ENCODE measurements at places on chromosomes 3 and 15.

DNA sequence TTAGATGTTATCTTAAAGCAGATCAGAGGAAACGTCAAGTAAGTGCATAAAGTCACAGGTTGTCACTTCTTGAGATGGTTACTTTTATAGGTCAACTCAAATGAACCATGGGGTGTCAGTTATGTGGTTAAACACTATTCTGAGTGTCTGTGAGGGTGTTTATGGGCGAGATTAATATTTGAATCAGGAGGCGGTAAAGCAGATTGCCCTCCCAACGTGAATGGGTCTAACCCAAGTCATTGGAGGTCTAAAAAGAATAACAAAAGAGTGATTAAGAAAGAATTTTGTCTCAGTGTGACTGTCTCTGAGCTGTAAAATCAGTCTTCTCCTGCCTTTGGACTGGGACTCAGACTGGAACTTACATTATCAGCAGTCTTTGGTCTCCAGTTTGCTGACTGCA lies 977.5 kb downstream of the NAALADL2 start:
- DNase-seq: no peak

DNA sequence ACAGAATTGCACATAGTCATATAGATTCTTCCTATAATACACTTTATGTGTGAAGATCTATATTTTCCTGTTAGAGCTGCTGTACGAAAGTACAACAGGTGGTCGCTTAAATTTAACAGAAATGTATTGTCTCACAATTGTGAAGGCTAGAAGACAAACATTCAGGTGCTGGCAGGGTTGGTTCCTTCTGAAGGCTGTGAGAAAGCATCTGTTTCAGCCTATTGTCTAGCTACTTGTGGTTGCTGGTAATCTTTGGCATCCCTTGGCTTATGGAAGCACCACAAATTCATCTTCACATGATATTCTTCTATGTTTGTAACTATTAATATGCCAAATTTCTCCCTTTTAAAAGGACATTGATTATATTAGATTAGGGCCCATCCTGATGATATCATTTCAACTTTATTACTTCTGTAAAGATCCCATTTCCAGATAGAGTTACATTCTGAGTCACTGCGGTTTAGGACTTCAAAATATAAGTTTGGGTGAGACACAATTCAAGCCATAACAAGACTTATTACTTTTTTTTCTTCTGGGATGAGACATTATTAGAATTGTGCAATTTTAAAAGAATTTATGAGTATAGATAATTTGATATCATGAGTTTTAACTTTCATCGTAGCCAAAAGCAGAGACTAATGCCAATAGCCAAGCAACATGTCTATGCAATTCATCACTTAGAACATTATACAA lies 248.1 kb upstream of the BCHE start:
- DNase-seq: no peak

DNA sequence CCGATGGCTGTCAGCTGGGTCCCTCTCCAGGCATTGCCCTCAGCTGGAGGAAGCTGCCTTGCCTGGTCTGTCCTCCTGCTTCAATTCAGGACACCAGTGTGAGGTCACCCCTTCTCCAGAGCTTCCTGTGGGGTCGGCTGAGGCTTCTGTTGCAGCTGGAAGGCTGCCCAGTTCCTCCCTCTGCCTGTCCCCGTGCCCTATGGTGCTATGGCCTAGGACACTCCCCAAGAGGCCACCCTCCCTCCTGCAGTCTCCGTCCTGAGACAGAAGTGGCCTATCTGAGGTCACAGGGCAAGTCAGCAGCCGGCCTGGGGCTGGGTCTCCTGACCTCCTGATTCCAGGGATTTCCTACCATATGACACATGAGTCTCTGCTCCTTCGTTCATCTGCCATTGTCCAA lies 57.9 kb downstream of the RASGRF1 start:
- DNase-seq: no peak

DNA sequence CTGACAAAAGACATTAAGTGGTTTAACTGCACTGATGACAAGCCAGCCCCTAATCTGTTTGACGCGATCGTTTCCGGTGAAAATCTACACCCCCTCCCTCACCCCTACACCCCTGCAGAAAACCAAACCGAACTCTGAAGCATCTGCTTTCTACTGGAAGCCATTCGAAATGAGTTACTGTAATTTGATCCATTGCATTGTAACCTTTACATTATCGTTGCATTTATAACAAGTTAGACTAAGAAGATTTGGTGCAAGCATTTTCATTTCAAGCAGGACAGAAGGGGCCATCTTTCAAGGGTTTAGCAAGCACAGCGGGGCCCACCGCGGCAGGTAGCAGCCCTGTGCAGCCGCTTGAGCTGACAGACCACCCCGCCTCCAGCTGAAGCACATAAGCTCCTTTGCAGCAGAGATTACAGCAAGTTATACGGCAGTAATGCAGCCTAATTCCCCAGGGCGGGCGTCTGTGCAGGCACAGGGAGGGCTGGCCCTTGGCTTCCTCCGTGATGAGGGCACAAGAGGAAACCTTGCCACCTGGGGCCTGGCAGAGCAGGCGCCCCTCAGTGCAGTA lies 79.3 kb downstream of the CHSY1 start:
- DNase-seq: no peak

DNA sequence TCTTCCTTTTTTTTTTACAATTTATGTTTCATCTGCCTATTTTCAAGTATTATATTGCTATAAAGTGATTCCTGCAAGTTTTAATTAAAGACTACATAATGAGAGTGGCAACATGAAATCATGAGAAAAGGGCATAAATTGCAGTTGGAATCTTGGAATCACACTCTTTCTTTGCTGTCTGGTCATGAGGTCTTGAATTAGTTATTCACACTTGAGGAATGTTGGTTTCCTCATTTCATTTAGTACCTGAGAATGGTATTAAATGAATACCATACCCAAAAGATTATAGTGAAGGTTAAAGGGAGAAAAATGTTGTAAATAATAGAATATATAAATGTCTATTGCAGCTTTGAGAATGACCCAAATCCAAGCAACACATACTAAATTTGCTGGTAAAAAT lies 25.8 kb upstream of the CNTN3 start:
- DNase-seq: no peak

- no peak for DNase-seq
These were observed 31.6 kb downstream of the MLH1 start for GRCh38 chr3:37024820-37025405.

DNA sequence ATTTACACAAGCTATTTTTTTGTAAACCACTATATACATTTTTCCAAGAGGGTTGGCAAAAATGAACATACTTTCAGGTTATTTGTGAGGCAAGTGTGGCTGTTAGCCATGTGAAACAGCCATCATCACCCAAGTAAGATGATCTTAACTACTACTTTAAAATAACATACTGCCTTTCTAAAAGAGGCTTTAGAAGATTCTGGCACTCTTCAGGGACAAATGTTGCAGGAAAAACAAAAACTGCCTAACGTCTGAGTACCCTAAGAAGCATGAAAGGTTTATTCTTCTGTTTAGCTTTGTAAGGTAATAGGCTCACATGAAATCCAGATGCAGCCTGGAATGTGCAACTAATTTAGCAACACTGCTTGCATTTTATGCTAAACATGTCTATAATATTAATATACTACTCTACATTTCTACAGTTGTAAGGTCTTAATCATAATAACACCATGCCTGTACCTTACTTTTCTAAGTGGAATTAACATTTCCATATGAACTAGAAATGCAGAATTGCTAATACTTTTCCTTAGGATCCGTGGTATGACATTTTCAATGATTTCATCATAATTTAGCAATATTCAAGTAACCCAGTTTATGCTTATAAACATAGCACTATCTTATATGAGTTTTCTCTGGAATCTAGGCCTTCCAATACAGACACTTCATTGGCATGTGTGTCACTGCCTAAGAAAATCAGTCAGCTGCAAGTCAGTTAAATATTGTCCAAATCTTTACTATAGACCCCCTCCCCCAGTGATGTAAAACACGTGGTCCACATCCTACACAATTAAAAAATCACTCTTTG lies 4.5 kb upstream of the LSAMP start:
- DNase-seq: no peak

GRCh38 chr3:127256733-127257271 lies 31.0 kb downstream of the PRR20G start:
- DNase-seq: no peak
